Neural progenitor cell (in vitro differentiated cells): ENCODE measurements at places on chromosomes 13 and 19. TPM values are rescaled to one million over a fixed set of nuclear protein-coding genes. Genes with fewer than 3 reads are reported as not detected.

Gene ZNF845
- total RNA-seq: 17.9 and 22.8 TPM in 2 replicates

GRCh38 chr19:1055886-1056620 is 10.9 kb upstream of the ARHGAP45 start:
- H3K4me3 ChIP-seq: no peak overlapping the region
- no peak for DNase-seq
- H3K36me3 ChIP-seq: no peaks in the 10 kb centered on the region
- H3K27me3 ChIP-seq: no peaks in the 10 kb centered on the region

DNA sequence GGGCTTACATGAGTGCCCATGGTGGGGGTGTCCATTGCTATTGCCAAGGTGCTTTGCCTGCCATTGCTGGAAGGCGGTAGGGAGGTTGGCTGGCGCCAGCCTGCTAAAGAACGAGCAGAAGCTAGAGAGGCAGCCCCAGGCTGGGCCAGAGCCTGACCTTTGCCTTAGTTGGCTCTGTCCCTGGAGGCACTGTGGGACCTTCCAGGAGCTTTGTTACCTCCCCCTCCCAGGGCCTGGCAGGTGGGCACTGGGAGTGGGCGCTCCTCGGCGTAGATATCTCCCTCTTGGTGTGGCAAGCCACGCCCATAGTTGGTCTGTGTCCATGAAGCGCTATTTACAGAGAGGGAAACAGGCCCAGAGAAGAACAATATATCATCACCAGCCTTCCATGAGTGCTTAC is 2.3 kb upstream of the SLC25A42 start:
- DNase-seq: no peak
- no peaks in the 10 kb centered on the region for H3K36me3 ChIP-seq
- peaks cover 26% of the 10 kb centered on the region for H3K27me3 ChIP-seq
- H3K27ac ChIP-seq: no peak overlapping the region
- peaks cover 5% of the 10 kb centered on the region for H3K4me1 ChIP-seq
- no peak overlapping the region for H3K4me3 ChIP-seq

DNA sequence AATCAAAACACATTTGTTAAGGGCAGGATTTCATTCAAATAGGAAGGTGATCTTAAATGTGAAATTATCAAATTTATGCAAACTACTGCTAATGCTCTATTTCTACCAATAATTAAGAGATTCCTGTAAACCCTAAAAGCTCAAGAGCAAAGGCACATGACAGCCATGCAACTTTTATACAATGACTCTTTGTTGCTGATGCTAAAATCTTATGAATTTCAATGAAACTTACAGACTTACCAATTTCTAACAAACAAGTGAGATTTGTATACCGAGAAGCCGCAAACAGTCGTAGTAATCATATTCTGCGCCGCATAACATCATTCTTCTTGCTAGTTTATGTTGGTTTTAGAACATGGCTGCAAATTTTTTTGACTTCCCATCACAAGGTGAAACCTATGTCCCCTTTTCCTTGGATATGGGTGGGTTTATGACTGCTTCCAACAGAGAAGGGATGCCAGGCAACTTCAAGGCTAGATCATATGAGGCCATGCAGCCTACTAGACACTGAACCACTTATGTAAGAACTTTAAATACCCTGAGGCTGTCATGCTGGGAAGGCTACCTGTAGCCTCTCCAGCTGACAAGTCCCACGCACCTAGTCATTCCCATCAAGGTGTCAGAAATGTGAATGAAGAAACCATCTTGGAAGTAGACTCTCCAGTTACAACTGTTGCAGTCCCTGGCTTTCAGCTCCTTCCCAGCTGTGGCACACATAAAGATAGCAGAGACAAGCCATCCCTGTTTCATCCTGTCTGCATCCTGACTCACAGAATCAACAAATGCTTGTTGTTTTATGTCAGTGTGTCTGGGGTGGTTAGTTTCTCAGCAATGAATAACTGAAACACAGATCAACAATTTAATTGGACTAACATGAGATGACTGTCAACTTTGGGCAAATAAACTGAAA is 42.0 kb downstream of the LNX2 start:
- no peaks in the 10 kb centered on the region for H3K36me3 ChIP-seq
- H3K27me3 ChIP-seq: no peaks in the 10 kb centered on the region
- no peak for DNase-seq
- no peak overlapping the region for H3K27ac ChIP-seq
- no peaks in the 10 kb centered on the region for H3K4me1 ChIP-seq

DNA sequence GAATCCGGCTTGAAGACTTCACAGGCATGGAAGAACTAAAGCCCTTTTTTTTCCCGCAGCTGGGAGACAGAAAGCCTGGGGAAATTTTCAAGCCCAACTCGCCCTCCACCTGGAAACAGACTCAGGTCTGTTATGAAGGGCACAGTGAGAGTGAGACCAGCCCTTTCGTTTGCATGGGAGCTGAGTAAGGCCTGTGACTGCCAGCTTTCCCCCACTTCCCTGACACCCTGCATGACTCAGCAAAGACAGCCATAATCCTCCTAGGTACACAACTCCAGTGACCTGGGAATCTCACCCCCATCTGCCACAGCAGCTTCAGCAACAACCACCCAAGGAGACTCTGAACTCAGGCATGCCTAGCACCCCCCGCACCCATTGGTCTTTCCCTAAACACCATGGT is 87.6 kb upstream of the ZNF91 start:
- no peaks in the 10 kb centered on the region for H3K4me1 ChIP-seq
- H3K36me3 ChIP-seq: no peaks in the 10 kb centered on the region
- no peak overlapping the region for H3K27ac ChIP-seq
- H3K4me3 ChIP-seq: no peak overlapping the region
- H3K27me3 ChIP-seq: no peaks in the 10 kb centered on the region
- DNase-seq: no peak

- DNase-seq: peak; percentile 30
- no peak overlapping the region for H3K27ac ChIP-seq
- H3K27me3 ChIP-seq: no peaks in the 10 kb centered on the region
- no peaks in the 10 kb centered on the region for H3K36me3 ChIP-seq
- H3K4me1 ChIP-seq: no peaks in the 10 kb centered on the region
These were observed 368.8 kb downstream of the SUCLA2 start for GRCh38 chr13:47632311-47632710.

- no peak for DNase-seq
- H3K27me3 ChIP-seq: no peaks in the 10 kb centered on the region
- no peak overlapping the region for H3K4me3 ChIP-seq
- no peak overlapping the region for H3K27ac ChIP-seq
- H3K4me1 ChIP-seq: no peaks in the 10 kb centered on the region
- H3K36me3 ChIP-seq: no peaks in the 10 kb centered on the region
These were observed 7.3 kb downstream of the NOP53 start for GRCh38 chr19:47752440-47753211.

DNA sequence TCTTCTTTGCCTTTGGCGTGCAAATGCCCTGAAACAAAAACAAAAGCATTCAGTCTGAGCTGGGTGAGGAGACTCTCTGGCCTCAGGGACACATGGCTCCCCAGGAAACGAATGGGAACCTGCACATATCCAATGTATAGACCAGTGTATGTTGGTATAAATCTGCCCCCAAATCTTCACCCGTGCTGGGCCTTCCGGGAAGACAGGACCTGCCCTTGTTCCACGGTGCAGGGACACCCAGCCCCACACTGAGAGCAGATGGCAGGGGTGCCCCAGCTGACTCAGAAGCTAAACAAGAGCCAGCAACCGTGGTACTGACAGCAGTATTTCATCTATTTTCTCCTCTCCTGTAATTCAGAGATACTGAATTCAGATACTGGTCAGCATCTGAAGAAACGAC is 42.4 kb downstream of the CARS2 start:
- H3K36me3 ChIP-seq: peaks cover 27% of the 10 kb centered on the region
- H3K4me3 ChIP-seq: no peak overlapping the region
- H3K27ac ChIP-seq: no peak overlapping the region
- H3K27me3 ChIP-seq: no peaks in the 10 kb centered on the region
- H3K4me1 ChIP-seq: no peaks in the 10 kb centered on the region

DNA sequence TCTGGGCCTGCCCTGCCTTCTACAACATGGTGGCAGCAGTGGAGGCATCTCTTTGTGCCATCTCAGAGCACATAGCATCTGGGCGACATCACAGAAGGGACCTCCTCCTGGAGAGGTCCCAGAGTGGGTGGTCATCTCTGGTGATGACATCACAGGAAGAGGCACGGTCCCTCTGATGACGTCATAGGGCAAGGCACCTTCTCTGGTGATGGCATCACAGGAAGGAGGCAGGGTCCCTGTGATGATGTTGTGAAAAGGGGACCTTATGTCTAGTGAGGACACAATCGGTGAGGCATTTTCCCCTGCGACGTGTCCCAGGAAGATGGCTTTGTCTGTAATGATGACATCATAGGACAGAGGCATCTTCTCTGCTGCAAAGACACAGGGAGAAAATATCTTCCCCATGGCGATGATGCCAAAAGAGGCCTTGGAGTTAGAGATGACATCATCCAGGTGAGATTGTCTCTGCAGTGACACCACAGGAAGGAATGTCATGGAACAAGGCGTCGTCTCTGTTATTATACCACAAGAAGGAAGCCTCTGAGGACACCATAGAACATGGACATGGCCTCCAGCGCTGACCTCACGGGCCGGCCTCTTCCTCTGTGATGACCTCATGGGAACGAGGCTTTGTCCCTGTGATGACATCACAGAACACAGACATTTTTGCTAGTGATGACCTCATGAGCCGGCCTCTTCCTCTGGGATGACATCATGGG is 10.7 kb downstream of the SHISA7 start:
- H3K27me3 ChIP-seq: peaks cover 4% of the 10 kb centered on the region
- no peaks in the 10 kb centered on the region for H3K36me3 ChIP-seq
- H3K27ac ChIP-seq: no peak overlapping the region
- H3K4me1 ChIP-seq: no peaks in the 10 kb centered on the region

Gene ERICH6B
- not detected in 2 replicates for total RNA-seq

- DNase-seq: no peak
- no peak overlapping the region for H3K27ac ChIP-seq
- H3K4me3 ChIP-seq: no peak overlapping the region
- H3K4me1 ChIP-seq: peaks cover 10% of the 10 kb centered on the region
- no peaks in the 10 kb centered on the region for H3K36me3 ChIP-seq
These were observed 1.6 kb downstream of the AMH start for GRCh38 chr19:2250766-2251105.

- H3K27me3 ChIP-seq: no peaks in the 10 kb centered on the region
- H3K4me1 ChIP-seq: peaks cover 30% of the 10 kb centered on the region
- no peak for DNase-seq
- no peak overlapping the region for H3K4me3 ChIP-seq
These were observed 435.6 kb downstream of the FOXO1 start for GRCh38 chr13:40230833-40231266.

Gene PSPC1
- 77.0 and 87.0 TPM in 2 replicates for total RNA-seq

- no peaks in the 10 kb centered on the region for H3K27me3 ChIP-seq
- no peak overlapping the region for H3K4me3 ChIP-seq
- H3K27ac ChIP-seq: no peak overlapping the region
- H3K36me3 ChIP-seq: no peaks in the 10 kb centered on the region
These were observed 167.7 kb downstream of the SPRY2 start for GRCh38 chr13:80173224-80173623.

GRCh38 chr19:5641171-5641570 is 18.3 kb downstream of the SAFB start:
- H3K27ac ChIP-seq: no peak overlapping the region
- DNase-seq: no peak
- no peaks in the 10 kb centered on the region for H3K4me1 ChIP-seq

DNA sequence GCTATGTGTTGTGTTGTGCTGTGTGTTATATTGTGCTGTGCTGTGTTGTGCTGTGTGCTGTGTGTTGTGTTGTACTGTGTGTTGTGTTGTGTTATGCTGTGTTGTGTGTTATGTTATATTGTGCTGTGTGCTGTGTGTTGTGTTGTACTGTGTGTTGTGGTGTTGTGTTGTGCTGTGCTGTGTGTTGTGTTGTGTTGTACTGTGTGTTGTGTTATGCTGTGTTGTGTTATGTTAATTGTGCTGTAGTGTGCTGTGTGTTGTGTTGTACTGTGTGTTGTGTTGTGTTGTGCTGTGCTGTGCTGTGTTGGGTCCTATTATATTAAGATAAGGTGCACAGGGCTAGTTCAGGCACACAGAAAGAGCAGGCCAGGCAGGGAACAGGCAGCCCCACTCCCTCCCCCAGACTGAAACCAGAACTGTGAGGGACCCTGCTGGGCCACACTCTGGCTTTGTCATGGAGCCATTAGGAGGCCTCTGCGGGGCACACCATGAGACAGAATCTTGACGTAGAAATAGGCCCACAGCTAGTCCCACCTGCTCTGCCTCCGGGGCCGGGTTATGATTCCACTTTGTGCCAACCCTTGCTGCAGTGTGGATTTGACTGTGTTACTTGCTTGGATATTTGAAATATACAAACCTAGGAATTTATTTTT is 12.1 kb downstream of the SOX1 start:
- peaks cover 33% of the 10 kb centered on the region for H3K4me1 ChIP-seq
- DNase-seq: peak; percentile 39
- no peak overlapping the region for H3K27ac ChIP-seq
- H3K27me3 ChIP-seq: peaks cover 49% of the 10 kb centered on the region
- no peaks in the 10 kb centered on the region for H3K36me3 ChIP-seq
- H3K4me3 ChIP-seq: no peak overlapping the region

- H3K27me3 ChIP-seq: peaks cover 57% of the 10 kb centered on the region
- H3K4me1 ChIP-seq: peaks cover 6% of the 10 kb centered on the region
- DNase-seq: peak; percentile 77
- no peaks in the 10 kb centered on the region for H3K36me3 ChIP-seq
- peak within 1 kb of the TSS; percentile 72 for H3K4me3 ChIP-seq
These were observed at the start of gene SHFL for GRCh38 chr19:10085641-10086590. Gene SHFL, plus strand, starts transcription at chr19:10086317. Its CDS starts 111 bp downstream, at chr19:10086428.

Gene AKAP11
- total RNA-seq: 19.7 and 31.5 TPM in 2 replicates

Gene ZNF829
- 5.9 and 8.0 TPM in 2 replicates for total RNA-seq
